HL-60 (cell line): ENCODE measurements at places on chromosomes 7 and 10.

DNA sequence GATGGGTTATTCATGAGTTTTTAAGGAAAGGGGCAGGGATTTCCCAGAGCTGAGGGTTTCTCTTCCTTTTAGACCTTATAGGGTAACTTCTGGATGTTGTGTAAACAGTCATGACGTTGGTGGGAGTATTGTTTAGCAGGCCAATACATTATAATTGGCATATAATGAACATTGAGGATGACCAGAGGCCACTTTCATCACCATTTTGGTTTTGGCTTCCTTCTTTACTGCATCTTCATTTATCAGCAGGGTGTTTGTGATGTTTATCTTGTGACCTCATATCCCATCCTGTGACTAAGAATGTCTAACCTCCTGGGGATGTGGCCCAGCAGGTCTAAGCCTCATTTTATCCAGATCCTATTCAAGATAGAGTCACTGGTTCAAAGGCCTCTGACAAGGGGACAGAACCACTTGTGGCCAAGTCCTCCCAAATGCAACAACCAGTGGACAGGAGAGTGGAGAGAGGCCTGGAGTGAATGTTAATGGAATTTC is 77.3 kb upstream of the RPA3 start:
- no peak for DNase-seq

- no peak for DNase-seq
Observed at GRCh38 chr7:43307522-43307921, 195.1 kb downstream of the HECW1 start.

DNA sequence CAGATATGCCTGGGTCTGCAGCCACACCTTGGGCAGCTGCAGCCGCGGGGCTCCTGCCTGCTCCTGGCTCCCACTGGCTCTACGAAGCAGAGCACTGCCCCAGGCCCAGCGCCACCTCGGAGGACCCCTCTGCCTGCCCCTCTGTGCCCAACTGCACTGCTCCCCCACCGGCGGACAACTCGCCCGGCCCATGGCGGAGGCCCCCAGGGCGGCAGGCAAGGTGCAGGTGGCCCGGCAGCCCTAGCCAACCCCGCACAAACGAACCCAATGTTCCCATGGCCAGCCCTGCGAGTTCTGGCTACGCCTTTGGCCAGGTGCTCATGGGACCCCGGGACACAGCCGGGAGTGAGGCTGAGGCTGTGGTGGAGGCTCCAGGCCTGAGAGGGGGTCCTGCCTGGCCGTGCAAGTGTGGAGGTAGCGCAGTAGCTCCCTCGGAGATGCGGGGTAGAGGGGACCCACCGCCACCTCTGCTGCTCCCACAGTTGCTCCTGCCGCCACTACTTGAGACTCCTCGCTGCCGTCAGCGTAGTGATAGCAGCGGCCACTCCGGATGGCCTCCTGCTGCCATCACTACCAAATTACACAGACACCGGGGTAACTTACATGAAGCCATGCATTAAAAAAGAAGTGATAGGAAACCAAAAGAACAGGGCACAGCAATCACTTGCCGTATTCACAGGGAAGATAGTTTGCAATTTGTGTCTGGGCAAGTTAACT is 97.3 kb upstream of the SP4 start:
- DNase-seq, result no peak

DNA sequence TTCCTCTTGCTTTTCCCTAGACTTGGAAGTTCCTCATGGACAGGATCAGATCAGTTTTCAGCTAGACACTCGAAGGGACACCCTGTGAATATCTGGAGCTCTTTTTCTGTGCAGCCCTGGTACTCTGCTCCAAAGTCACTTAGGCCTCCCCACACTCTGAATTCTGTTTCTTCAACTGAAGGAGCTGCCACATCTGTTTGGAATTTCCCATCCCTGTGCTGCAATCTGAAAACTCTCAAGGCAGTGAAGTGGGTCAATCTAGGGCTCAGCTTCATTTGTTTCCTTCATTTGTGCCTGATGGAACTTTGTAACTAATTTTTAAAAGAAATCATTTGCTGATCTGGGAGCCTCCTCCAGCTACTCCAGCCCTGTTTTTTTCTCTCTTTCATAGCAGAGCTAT is 9.6 kb downstream of the EPC1 start:
- DNase-seq, result no peak
